ENCODE measurements at places on chromosomes 12 and 14.

DNA sequence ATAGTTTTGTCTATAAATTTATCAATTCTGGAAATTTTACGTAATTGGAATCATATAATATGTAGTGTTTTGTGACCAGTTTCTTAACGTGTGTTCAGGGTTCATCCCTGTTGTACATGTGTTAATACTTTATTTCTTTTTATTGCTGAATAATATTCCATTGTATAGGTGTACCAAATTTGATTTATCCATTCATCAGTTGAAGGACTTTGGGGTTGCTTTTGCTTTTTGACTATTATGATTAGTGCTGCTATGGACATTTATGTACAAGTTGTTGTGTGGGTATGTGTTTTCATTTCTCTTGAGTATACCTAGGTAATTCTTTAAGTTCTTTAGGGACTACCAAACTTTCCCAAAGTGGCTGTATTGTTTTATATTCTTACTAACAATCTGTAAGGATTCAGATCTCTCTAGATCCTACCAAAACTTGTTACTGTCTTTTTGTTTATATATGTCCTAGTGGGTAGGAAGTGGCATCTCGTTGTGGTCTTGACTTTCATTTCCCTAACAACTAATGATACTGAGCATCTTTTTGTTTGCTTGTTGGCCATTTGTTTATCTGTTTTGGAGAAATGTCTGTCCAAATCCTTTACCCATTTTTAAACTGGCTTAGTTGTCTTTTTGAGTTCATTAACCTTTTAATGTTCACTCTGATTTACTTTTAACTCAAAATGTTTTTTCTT is 14.9 kb downstream of the VRK1 start:
- DNase-seq, result no peak

DNA sequence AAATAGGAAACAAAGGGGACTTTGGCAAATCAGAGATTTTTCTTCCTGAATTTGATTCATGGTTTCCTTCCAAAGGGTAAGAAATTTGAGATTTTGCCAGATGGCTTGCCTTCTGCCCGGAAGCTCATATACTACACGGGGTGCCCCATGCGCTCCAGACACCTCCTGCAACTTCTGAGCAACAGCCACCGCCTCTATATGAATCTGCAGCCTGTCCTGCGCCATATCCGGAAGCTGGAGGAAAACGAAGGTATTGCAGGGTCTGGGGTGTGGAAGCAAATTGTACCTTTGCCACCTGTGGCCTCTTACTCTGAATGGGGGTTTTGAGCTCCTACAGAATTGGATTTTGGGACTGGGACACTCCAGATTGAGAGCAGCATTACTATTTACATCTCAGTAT is 63.5 kb downstream of the FRMD6 start:
- DNase-seq, result no peak

DNA sequence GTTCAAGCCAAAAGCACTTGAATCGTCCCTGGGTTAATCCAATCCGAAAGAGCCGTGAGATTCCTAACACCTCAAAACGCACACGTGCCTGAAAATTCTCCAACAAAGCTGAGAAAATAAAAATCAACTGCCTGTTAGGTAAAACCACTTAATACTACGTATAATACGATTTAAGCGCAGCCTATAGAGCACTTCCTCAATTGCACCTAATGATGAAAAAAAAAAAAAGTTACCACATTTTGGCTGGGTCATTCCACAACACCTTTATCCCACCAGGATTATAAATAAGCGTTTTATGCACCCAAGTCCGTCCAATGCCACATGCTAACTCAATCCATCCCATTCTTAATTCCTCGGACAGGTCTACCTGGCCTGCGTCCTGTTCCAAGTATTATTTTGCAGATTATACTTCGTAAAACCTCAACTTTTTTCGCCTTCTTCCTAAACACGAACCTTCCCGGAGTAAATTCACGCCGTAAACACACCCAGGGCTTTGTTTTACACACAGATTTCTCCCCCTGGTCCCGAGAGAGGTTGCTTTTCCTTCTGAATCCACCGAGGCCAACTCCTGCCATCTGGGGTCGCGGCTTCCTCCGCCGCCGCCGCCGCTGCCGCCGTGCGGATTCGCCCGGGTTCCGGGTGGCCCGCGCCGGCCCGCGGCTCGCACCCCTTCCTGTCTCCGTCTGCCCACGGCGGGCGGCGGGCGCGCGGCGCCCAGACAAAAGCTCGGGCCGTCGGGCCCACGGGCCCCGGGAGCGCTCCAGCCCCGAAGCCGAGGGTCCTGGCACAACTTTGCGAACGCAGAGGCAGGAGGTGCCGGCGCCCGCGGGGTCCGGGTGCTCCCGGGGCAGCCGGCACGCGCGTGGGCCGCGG is 66.2 kb downstream of the RNF34 start:
- no peak for DNase-seq

GRCh38 chr12:75665216-75665615 is 153.8 kb upstream of the KRR1 start:
- no peak for DNase-seq

DNA sequence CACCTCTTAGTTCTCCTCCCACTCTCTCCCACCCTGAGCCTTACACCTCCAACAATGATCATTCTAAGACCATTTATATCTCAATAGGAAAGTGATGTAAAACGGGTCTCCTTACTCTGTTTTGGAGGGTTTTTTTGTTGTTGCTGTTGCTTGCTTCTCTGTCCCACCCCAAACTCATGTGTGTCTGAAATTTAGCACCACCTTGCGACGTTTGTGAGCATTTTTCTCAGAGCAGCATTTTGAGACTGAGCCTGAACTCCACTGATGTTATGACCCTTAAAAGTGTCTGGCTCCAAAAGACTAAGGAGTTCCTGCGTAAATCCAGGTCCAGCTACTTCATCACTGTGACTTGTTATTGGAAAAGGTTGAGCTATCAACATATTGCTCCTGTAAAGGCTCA is 155.0 kb downstream of the DAD1 start:
- no peak for DNase-seq

All from coronary artery (tissue), 2 donors.